ENCODE measurements at places on chromosomes 16 and 17.

DNA sequence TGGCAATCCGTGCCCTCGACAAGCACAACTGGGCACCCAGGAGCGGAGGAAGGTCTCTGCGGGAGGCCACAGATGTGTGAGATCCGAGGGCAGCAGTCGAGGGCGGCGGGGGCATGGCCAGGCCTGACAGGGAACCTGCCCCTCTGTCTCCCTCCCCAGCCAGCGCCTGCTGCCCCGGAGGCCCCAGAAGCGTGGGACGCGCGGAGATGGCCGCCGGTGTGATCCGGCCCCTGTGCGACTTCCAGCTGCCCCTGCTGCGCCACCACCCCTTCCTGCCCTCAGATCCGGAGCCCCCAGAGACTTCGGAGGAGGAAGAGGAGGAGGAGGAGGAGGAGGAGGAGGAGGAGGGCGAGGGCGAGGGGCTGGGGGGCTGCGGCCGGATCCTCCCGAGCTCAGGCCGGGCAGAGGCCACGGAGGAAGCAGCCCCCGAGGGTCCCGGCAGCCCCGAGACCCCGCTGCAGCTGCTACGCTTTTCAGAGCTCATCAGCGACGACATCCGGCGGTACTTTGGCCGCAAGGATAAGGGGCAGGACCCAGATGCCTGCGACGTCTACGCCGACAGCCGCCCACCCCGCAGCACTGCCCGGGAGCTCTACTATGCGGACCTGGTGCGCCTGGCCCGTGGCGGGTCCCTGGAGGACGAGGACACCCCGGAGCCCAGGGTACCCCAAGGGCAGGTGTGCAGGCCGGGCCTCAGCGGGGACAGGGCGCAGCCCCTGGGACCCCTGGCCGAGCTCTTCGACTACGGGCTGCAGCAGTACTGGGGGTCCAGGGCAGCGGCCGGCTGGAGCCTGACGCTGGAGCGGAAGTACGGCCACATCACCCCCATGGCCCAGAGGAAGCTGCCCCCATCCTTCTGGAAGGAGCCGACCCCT, 1.7 kb downstream of the PERCC1 start:
- no peak for DNase-seq

DNA sequence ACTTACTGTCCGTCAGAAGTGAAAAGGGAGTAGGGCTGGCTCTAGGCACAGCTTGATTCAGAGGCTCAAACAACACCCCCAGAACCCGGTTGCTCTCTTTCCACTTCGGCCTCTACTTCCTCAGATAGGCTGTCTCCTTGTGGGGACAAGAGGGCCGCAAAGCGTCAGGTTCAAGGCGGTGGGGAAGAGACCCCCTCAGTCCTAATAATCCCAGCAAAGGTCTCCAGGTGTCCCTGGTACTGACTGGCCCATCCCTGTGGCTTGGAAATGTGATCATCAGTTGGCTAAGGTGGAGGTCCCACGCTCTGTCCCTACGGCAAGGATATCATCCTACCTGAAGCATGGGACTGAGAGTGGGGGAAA, 26.0 kb downstream of the NGFR start:
- no peak for DNase-seq

- DNase-seq = no peak
These were observed 2.3 kb downstream of the DPEP2NB start for GRCh38 chr16:68013440-68013839.

- DNase-seq = no peak
These were observed 4.7 kb upstream of the PRKAR1A start for GRCh38 chr17:68507576-68507975.

DNA sequence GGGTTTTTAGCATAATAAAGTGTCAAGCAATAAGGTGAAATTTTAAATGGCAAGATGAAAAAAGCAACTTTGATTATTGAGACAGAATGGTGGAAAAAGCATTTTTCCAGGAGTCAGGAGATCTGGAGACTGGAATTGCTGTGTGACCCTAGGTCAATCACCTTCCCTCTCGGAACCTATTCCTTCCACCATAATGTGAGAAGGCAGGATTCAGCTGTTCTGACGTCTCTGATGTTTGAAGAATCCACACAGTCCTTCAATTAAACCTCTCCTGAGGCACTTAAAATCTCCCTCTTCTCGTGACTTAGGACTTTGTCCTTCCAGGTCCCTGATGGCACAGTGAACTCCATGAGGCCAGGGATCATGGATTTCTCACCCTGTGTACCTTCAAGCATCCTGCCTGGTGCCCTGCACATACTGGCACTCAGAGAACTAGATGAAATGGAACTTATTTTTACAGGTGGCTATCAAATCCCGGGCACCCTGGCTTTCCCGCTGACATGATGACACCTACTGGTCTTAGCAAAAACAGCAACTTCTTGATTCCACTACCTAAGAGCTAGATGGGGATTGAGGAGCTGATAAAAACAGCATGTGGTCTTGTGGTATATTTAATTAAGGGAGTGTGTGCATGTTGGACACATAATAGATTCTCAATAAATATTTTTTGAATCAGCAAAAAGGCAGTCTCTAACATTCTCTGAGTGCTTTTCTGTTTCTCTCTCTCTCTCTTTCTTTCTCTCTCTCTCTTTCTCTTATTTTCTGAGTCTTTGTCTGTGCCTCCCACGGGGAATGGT, 2.3 kb upstream of the CCDC182 start:
- DNase-seq = peak; percentile 20

GRCh38 chr17:58755577-58756245, at the start of gene PPM1E:
PPM1E (plus strand) TSS chr17:58755854.
- DNase-seq = peak; percentile 27

Data from activated CD4-positive, alpha-beta T cell treated with anti-CD3 and anti-CD28 coated beads, Interleukin-2, amount 50 U/mL, for 1 hour (primary cell).